Stimulated activated CD8-positive, alpha-beta memory T cell treated with anti-CD3 and anti-CD28 coated beads, Interleukin-4, amount 100 ng/mL, for 4 hours (primary cell): ENCODE measurements at places on chromosomes 7 and 10.

- DNase-seq = no peak
Observed at GRCh38 chr10:84158061-84158460, 15.5 kb upstream of the GPR15LG start.

DNA sequence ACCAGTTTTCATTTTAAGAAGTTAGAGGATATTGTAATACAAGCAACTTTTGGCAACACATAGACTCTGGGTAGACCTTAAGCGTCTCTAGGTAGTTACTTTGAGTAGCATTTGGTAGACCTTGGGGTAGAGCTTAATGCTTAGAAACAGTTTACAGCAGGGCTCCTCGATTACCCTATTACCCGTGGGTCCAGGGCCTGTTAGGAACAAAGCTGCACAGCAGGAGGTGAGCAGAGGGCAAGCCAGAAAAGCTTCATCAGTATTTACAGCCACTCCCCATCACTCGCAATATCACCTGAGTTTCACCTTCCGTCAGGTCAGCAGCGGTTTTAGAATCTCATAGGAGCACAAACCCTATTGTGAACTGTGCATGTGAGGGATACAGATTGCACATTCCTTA, 173.5 kb downstream of the TSPAN12 start:
- DNase-seq = no peak

GRCh38 chr7:123622660-123623386, 21.2 kb downstream of the ASB15 start:
- no peak for DNase-seq

DNA sequence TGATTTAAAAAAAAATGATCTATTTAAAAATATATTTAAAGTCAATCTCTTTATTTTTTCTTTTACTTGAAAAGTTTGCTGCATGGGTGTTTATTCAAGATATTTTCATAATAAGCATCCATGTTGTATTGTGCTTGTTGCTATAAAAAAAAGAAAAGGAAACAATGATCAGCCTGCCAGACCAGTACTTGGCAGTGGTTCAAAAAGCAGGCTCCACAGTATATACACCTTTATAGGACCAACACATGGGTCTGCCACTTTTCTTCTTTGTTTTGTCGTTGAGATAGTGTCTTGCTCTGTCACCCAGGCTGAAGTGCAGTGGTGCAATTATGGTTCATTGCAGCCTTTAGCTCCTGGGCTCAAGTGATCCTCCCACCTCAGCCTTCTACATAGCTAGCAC, 228.0 kb downstream of the TWIST1 start:
- DNase-seq = no peak

DNA sequence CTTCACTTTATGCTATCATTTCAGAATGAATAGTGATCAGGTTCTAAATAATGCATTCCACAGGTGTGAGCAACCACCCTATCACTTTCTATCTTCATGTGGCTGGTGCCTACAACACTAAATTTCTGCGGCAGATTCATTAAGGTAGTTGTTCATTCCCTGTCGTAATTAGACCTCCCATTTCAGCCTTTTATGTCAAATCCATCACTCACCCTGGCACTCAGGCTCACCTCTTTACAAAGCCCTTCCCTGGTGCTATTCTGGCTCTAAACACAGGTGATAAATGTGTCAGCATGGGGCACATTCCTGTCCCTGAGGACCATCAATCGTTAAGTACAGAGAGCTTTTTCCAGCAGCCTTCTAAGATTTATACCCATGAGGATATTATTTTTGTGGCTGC, 300.0 kb upstream of the C7orf33 start:
- DNase-seq = no peak

GRCh38 chr10:63008491-63008890, 124.6 kb upstream of the NRBF2 start:
- DNase-seq = no peak

DNA sequence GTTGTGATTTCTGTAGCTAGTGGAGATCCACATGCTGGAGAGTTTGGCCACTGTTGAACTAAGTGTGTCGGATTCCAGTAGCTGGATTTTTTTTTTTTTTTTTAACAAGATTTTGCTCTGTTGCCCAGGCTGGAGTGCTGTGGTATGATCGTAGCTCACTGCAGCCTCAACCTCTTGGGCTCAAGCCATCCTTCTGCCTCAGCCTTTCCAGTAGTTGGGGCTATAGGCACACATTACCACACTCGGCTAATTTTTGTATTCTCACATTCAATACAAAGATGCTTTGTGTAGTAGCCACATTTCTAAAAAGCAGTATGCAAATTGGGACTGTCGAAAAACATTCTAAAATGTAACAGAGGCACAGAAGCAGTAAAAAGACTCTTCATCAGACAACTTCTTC, 63.5 kb downstream of the RABGEF1 start:
- no peak for DNase-seq

DNA sequence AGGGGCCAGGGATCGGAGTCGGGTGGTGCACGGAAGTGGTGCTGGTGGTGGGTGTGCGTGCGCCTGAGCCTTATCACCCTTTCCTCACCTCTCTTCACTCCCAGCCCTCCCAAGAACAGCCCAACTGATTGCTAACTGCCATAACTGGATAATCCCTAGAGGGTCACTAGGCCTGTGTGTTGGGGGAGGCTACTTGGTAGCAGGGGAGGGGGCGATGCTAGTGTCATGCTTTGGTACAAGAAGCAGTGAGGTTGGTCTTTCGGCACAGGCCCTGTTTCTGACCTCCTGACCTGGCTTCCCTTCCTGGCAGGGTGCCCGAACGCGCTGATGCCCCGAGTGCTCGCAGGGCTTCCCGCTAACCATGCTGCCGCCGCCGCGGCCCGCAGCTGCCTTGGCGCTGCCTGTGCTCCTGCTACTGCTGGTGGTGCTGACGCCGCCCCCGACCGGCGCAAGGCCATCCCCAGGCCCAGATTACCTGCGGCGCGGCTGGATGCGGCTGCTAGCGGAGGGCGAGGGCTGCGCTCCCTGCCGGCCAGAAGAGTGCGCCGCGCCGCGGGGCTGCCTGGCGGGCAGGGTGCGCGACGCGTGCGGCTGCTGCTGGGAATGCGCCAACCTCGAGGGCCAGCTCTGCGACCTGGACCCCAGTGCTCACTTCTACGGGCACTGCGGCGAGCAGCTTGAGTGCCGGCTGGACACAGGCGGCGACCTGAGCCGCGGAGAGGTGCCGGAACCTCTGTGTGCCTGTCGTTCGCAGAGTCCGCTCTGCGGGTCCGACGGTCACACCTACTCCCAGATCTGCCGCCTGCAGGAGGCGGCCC, 652 bp downstream of the KAZALD1 start:
- DNase-seq = no peak
